ENCODE measurements at places on chromosomes 6 and 20.

DNA sequence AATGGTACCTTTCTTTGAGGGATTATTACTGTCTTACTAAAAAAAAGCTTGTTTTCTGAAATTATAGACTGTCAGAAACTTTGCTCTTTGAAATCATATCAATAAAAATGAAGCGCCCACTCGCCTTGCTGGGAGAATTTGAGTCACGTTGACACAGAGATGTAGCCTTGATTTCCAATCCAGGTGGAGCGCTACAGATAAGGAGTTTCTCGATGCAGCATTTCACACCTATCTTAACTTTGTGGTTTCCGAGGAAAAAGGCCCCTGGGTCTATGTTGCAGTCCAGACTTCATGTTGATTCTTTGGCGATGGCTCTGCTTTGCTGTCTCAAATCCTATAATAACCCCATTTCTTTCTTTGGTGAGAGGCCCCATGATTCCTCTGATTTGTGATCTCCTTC, 158.1 kb upstream of the ARG1 start:
- DNase-seq, result no peak

GRCh38 chr6:37097335-37097734, 72.6 kb upstream of the PIM1 start:
- no peak for DNase-seq

- no peak for DNase-seq
These were observed 91.0 kb upstream of the RIPOR2 start for GRCh38 chr6:25026723-25027122.

- DNase-seq, result no peak
These were observed 122.1 kb upstream of the SLC24A3 start for GRCh38 chr20:19090332-19090731.

DNA sequence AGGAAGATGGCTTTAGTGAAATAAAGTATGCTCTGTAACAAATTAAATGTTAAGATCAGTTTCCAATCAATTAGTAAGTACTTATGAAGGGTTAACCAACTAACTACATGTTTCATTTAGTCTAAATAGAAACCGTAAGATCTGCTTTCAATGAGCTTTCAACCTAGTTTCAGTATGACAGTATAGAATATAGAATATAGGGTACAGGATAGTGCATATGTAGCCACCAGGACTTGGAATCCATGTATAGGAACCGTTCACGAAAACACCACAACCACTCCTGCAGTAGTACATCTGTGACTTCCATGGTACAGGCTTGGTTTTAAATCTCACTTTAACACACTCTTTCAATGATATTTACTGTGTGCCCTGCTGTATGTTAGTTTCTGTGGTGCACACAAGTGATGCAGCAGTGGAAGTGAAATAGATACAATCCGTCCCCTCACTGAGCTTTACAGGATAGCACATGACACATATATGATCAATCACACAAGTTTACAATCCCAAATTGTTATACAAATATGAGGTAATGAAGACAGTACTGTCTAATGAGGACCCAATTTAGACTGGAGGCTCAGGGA, 479.7 kb upstream of the MARCKS start:
- no peak for DNase-seq

DNA sequence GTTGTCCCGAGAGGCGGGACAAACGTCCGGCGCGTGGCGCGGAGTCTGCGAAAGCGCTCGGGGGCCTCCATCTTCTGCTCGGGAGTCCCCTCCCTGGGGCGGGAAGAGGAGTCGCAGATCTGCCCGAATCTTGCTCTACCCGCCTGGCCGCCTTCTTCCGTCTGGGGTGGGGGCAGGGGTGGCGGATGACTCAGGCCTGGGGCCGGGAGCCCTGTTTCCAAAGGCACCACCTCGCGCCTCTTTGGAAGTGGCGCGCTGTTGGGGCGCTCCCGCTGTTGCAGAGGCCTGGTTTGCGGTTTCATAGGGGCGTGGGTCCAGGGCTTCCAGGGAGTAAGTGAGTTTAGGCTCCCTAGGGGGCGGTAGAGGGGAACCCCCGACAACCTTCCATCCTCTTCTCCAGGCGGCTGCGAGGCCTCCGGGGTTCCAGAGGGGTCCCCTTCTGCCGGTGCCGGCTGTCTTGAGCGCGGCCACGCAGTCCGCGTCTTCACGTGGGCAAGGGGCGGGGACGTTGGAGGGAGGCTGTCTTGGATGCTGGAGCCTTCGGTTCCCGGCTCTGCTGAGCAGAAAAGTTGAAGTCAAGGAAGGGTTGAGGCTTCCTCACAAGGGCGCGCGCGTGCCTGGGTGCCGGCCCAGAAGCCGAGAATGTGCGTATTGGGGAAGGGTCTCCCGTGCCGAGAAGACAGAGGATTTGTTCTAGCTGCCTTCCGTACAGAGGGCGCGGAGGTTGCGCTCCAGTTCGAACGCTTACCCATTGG, 2.6 kb upstream of the TFAP2C start:
- DNase-seq, result no peak

GRCh38 chr6:149435919-149436586, 36.0 kb downstream of the SUMO4 start:
- no peak for DNase-seq

DNA sequence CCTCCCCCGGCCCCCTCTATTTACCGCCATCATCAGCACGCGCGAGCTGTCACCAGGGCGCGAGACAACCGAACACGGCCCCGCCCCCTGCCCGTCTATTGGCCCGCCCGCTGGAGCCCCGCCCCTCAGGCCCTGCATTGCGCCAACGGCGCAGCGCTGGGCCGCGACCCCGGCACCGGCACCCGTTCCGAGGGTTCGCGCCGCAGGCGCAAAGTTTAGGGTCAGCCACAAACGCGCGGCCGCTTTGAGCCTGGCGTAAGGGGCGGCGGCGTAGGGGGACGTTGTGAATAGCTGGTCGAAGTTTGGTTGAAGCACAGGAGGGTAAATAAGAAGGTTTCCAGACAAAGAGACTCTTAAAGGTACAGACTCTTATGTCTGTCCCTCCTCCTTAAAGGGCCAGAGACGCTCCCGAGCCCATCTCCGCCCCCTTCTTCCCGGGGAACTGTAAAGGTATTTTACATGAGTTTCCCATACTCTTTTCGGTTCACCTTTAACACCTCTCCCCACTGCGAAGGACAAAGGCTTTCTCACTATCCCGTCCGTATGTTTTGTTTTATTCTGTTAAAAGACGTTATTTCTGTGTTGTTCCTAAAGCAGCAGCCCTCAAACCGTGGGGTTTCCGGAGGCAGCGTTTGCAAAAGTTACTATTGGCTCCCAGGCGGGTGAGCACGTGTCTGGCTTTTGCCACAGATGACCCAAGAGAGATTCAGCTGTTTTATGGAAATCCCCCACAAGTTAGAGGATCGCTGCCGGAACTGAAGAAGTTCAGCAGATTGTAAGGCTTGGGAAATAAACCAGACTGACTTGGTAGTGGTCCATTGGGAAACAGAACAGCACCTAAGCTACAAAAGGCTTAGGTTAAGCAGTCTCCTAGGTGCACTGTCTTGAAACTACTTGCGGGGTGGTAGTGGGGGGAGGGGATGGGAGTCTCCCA, at the start of gene USP49:
TSS of gene USP49 (minus strand) at position 76 of the 934 bp plus-strand sequence. CDS start 88,392 bp downstream, outside the sequence.
- peak; percentile 90 for DNase-seq

DNA sequence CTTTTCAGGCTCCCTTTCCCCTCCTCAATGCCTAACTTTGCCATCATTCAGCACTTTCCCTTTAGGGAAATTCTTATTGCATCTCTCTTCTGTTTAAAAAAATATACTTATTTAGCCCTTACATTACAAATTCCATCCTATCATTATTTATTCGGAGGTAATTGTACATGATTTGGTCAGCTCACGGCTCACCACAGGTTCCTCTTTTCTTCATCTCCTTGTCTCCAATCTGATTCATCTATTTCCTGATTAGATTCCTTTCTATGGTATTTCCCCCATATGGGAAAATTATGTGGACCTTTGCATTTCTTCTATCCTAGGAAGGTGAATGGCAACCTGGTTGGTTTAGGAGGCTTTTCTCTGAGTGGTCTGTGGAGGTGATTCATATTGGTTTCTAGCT, 12.9 kb upstream of the EMILIN3 start:
- no peak for DNase-seq

DNA sequence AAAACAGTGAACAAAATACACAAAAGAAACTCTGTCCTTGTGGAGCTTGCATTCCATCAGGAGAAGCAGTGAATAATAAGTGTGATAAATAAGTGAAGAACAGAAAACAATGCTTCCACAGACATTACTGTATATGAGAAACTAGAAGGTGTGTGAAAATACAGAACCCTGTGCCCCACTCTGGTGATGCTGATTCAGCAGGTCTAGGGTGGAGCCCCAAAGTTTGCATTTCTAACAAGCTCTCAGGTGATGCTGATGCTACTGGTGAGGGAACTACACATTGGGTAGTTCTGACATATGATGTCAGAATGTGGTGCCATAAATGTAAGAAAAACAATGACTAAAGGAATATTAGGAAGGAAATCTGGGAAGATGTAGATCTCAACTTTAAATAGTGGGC, 601.4 kb upstream of the BTBD3 start:
- no peak for DNase-seq

DNA sequence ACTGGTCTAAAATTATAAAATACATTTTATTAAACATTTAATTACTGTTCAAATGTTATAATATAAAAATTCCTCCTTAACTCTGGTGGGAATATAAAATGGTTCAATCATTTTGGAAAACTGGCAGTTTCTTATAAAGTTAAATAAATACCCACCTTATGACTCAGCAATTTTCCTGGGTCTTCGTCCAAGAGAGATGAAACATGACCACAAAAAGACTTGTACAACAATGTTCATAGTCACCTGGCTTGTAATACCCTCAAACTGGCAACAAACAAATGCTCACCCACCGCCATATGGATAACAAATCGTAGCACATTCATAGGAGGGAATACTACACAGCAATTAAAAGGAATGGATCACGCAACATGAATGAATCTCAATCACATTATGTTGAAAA, 66.0 kb upstream of the RIN2 start:
- DNase-seq, result no peak

GRCh38 chr6:157885211-157885788, 62.3 kb downstream of the SNX9 start:
- peak; percentile 46 for DNase-seq

DNA sequence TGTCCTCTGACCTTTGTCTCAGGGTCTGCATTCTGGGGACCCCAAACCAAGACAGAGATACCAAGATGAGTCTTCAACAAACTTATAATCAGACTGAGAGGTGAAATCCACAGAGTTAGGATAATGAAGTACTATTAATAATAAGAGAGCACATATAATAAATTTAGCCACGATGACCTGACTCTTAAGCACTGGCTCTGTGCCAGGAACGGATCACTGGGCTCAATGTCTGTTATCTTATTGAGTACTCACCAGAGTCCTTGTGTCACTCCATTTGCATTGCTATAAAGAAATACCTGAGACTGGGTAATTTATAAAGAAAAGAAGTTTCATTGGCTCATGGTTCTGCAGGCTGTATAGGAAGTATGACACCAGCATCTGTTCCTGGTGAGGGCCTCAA, 18.9 kb upstream of the ITPR3 start:
- no peak for DNase-seq

- DNase-seq, result no peak
These were observed 4.9 kb upstream of the BIRC7 start for GRCh38 chr20:63230800-63231268.
